Heart right ventricle (tissue), 16 donors: ENCODE measurements at places on chromosomes 3 and 15. TPM values are rescaled to one million over a fixed set of nuclear protein-coding genes. Genes with fewer than 3 reads are reported as not detected.

- no peak for DNase-seq
Observed at GRCh38 chr15:47514200-47514652, 203.1 kb upstream of the SEMA6D start.

DNA sequence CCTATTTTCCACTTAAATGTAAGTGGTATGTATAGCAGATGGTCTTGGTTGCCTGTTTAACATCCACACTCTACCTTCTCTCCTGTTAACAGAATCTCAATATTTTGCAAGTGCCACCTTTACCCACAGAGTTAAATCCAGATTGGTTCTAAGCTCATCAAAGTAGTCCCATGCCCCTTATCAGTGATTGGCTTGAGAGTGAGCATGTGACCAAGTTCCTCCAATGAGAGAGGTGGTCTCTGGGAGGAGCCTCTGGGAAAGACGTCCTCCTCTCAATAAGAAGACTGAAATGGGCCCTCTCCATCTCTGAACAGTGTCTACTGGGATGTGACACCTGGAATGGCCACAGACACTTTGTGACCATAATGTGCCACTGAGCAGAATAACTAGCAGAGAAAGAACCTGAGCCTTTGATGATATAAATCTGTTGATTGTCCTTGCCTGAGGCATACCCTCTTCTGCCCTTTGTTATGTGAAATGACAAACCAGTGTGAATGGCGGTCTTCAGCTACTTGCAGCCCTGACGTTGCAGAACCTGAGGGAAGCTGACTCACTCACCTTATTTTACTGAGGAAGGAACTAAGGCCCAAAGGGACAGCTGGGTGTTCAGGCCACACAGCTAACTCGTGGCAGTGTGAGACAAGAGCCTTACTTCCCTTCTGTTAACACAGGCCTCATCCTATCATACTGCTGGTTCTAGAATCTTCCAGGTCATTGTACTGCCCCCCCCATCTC is 42.4 kb upstream of the LARS2 start:
- DNase-seq: no peak

DNA sequence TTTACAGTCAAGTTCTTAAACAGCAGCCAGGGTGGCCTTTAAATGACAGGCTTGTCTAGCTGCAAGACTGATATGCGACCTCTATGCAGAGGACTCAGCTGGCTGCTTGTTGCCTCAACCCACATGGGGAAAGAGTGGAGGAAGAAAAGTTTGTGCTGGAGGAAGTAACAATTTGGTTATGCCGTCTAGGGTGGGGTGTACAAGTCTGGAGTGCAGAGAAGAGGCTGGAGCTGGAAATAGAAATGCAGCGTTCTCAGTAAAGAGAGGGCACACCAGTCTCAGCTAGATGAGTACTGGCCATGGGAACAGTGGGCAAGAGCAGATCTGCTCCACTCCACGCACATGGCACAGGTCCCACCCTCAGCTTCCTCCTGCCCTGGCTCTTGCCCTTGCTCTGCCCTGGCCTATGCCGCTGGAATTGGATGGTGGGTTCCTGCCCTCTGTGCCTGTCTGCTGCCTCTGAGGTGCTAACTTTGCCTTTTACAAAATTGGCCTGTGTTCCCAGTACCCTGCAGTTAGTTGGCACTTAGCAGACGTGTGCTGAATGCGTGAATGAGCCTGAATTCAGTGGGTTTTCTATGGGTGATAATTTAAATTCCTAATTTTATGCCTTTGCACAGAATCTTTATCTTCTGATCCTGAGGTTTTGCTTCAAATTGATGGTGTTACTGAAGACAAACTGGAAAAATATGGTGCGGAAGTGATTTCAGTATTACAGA is 59.7 kb upstream of the FURIN start:
- no peak for DNase-seq

DNA sequence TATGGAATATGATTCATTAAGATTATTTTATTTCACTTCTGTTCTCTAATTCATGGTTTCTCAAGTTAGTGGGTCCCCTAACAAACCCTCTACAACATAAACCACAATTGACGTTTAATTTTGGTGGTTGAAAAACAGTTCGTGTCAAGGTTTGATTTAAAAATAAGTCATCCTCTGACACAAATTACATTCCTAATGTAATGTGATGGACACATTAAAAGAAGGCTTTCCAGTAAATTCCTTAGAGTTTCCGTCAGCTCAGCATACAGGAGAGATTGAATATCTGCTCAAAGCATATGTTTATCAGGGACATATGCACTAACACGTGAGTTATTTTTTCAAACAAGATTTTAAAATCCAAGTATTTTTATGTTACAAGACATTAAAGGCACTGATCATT is 626.5 kb upstream of the ADAMTS9 start:
- no peak for DNase-seq

- DNase-seq: no peak
Observed at GRCh38 chr3:165903885-165904630, 66.8 kb upstream of the BCHE start.

- no peak for DNase-seq
Observed at GRCh38 chr15:90760661-90761232, 43.6 kb downstream of the BLM start.

DNA sequence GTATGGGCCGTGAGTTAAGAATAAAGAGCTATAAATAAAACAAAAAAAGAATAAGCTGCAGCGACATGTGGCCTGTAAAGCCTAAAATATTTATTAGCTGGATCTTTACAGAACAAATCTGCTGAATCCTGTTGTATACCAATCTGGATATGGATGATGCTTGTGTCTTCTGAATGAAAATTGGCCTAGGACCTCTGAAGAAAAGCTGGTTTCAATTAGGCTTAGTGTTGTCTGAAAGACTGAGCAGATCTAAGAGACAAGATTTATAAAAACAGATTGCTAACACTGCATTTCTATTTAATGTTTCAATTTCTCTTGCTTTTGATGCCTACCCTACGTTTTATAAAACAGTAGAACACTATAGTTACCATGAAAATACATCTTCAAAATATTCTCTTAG is 57.9 kb downstream of the ST3GAL6 start:
- no peak for DNase-seq

Gene SLC38A3
- 11.4 TPM for total RNA-seq

Gene SORD
- 15.2 TPM for total RNA-seq

Gene FILIP1L
- total RNA-seq: 64.6 TPM

Gene CCDC54
- total RNA-seq: not detected
